ENCODE measurements at places on chromosomes 7 and 10.

- no peak for DNase-seq
Observed at GRCh38 chr10:25177093-25177753, 2.4 kb downstream of the GPR158 start.

GRCh38 chr10:52170776-52171175, 143.3 kb upstream of the DKK1 start:
- DNase-seq = no peak

- no peak for DNase-seq
Observed at GRCh38 chr10:52477305-52477704, 163.2 kb downstream of the DKK1 start.

DNA sequence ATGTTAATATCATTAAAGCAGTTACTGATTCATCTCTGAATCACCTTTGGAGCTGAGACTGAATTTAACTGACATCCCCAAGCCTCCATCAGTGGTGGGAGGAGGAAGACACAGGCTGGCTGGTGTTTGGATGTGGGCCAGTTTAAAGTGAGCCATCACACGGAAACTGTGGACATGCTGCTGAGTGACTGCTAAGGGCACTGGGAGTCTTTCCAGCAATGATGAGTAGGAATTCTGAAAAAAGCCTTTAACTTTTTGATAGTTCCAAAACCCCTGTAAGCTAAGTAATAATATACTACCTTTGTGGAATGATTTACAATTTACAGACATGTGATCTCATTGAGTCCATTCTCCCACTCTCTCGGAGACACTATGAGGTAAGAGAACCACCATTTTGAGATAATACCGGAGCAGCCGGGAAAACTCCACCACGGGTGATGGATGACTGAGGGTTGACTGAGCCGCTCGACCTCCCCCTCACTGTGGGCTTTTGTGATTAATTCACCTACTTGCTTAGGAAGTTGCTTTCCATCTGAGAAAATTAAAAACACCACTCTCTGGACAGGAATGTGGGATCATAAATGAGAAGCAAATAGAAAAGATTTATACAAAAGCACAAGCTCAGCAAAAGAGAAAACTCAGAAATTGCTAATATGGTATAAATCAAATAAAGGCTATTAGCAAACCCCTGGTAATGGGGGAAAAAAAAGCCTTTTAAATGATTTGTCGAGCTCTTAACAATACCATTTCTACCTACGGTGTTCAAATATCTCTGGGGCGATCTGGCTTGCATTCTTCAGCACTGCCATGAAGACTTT, 194.8 kb downstream of the FANK1 start:
- peak; percentile 72 for DNase-seq

DNA sequence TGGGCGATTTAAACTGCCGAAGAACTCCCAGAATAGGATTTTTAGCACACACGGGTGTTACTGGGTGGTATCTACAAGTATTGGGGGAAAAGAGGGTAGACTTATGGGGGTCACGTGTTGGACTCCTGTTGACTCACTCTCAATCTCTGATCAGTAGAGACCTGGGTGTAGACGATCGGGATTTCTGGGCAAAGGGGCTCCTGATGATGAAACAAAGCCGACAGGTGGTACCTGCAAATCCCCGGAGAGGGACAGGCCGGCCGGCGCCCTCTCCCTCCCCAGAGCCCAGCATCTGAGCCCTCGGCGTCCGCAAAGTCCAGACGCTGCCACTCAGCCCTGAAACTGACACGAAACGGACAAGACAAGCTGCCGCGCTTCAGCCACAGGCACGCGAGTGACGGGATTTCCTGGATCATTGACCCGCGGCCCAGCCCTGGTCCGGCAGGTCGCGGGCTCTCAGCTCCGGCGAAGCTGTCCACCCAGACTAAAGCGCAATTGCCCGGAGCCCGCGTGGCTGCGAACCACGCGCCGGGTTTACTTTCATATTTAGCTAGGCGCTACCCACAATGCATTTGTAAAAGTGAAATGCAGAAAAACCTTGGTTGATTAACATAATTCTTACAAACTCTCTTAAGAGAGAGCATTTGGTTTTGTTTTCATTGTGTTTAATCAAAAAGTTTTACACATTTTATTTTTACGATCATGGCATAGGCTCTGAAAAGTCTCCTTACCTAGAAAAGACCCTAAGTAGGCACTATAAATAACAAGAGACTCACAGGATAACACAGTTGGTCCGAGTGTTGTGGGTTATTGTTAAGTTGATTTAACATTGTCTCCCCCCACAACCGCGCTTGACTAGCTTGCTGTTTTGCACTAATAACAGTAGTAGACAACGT, 56.9 kb upstream of the EZH2 start:
- peak; percentile 49 for DNase-seq

- DNase-seq = peak; percentile 49
Observed at GRCh38 chr7:106947244-106947728, 82.2 kb downstream of the PIK3CG start.

GRCh38 chr7:64630496-64630895, 35.4 kb upstream of the ZNF107 start:
- DNase-seq = no peak

- no peak for DNase-seq
Observed at GRCh38 chr7:142870147-142870559, 15.3 kb downstream of the EPHB6 start.

GRCh38 chr7:17552952-17553351, 254.5 kb downstream of the AHR start:
- DNase-seq = no peak

GRCh38 chr10:71268247-71268691, 50.8 kb upstream of the SLC29A3 start:
- no peak for DNase-seq

- peak; percentile 30 for DNase-seq
Observed at GRCh38 chr10:15209827-15210509, 41.5 kb upstream of the NMT2 start.

DNA sequence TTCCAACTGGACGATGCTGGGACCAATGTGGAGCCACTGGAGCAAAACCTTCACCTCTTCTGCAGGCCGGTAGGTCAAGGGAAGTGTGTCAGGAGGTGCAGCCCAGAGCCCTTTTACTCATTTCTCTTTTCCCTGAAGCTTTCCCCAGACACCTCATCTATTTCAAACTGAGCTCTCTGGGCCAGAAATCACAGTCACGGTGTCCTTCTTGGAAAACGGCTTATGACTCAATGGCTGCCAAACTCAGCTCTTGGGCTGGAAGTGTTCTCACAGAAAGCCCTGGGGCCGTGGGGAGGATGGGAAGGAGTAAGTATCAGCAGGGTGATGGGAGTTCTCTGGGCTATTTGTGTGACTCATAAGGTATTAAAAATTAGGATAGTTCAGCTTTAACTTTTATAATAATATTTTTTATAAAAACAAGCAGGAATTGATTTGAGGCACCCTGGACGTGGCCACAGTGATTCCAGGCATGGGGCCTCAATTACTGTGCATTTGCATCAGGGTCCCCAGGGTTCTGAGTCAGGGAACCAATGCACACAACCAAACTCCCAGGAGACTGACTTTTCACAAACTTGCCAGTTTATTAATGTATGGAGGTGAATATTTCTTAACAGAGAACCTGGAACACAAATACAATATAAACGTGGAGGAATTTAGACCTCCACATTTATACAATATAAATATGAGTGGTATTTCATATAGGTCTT, 187.4 kb upstream of the TMEM72 start:
- no peak for DNase-seq

DNA sequence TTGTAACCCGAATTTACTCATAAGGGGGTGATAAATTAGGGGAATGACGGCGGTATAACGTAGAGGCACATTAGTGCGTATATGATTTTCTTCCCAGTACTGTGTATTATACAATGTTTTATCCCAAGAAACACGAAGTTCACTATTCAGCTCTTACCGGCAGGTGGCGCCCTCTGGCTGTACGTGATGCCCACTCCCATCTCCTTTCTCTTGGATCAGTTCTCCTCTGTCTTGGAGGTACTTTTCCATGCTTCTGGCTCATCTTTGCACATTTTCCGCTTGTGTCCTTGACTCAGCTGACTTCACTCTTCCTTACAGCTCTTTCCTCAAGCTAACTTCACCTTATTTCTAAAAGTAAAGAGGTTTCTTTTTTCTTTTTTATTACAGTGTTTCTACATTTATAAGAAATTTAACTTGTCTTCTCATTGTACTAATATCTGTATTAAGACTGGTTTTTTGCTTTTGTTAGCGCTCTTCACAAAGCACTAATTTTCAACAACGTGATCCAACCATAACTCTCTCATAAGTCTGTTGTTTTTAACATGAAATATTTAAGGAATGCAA, 21.3 kb downstream of the TMEM176B start:
- peak; percentile 27 for DNase-seq

GRCh38 chr10:48611133-48611532, 6.3 kb upstream of the ARHGAP22 start:
- DNase-seq = no peak

GRCh38 chr7:120743128-120743527, 114.8 kb downstream of the TSPAN12 start:
- no peak for DNase-seq

DNA sequence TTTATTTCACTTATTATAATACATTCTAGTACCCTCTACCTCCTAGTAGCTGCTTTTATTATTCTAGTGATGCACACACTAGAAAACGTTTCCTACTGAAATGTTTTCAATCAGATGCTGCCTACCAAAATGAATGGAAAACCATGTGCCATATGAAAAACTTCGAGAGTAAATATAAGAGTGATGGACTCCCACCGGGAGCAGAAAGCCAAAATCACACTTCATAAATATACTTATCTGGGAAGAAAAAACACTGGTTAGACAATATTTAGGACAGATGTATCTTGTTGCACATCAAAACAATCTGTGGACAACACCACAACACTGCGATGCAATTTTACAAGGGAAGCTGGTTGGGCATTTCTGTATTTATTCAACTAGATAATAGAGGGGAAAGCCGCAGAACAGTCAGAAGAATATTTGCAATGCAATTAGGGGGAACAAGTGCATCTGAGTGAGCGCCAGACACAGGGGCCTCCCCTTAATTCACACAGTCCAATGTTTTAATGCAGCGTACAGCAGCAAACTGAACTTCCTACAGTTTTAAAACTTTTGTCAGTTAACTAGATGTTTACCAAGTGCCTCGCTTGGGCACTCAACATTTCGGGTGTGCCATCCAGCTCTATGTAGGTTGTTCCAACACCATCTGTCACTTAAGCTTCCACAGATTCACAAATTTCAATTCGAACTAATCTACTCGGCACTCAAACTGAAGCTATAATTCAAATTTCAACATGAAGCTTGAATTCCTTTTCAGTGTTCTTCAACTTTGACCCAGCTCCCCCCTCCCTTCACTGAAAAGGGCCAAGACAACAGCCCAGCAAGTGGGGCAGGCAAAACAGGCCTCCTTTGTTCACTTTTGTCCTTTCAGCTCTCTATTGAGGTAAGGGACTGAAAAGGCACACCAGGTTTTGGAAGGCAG, 7.4 kb downstream of the NRCAM start:
- no peak for DNase-seq

GRCh38 chr10:93947524-93947923, 46.2 kb upstream of the PLCE1 start:
- DNase-seq = no peak

- DNase-seq = no peak
Observed at GRCh38 chr10:96842896-96843723, 11.0 kb downstream of the LCOR start.

DNA sequence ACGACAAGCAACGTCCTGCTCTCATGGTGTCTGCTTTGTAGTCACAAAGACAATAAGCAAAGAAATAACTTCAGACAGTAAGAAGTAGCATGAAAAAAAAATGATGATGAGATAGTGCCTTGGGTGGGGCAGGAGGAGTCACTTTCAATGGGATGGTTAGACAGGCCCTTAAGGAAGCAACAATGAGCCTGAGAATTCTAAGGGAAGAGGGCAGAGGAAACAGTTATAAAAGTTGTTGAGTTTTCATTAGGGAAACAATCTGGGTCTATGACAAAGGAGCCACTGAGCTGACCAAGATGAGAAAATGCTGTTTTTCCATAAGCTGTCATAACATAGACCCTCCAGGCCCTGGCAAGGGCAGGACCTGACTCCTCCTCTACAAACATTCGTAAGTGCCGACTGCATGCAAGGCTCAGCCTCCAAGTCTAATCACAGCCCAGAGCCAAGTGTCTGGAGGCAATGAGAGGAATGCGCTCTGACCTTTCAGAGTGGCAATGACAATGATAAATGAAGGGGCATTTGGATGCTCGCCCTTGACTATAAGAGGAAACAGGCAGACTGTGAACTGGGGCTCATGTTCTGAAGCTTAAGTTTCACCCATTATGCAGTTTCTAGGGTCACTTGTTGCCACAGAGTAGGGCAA, 43.7 kb downstream of the PPP1R3C start:
- no peak for DNase-seq

GRCh38 chr10:30445711-30446110, 11.7 kb downstream of the MAP3K8 start:
- no peak for DNase-seq

GRCh38 chr10:117536866-117537435, 5.6 kb upstream of the EMX2 start:
- no peak for DNase-seq

All from AG09319 (cell line).